ENCODE measurements at places on chromosomes 11 and 22.

- DNase-seq = no peak
These were observed 505 bp downstream of the ZNF214 start for GRCh38 chr11:7019500-7020182.

GRCh38 chr22:20216863-20217499 lies 51.1 kb downstream of the RTN4R start:
- DNase-seq = no peak

DNA sequence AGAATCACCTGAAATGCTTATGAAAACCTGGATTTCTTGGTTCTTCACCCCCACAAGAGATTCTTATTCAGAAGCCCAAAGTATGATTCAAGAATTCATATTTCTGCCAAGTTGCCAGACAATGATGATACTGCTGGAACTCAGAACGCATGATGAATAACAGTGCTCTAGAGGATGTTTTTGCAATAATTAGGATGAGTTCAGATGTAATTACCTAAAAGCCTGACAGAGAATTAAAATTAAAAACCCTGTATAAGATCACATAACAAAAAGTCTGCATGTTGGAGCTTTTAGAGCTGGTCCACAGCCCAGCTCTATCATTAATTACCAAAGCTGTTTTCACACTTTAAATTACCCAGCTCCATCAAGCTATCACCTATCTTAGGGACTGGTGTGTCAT lies 211.8 kb downstream of the LUZP2 start:
- no peak for DNase-seq

- DNase-seq = no peak
These were observed 10.9 kb upstream of the ADSL start for GRCh38 chr22:40335358-40335757.

DNA sequence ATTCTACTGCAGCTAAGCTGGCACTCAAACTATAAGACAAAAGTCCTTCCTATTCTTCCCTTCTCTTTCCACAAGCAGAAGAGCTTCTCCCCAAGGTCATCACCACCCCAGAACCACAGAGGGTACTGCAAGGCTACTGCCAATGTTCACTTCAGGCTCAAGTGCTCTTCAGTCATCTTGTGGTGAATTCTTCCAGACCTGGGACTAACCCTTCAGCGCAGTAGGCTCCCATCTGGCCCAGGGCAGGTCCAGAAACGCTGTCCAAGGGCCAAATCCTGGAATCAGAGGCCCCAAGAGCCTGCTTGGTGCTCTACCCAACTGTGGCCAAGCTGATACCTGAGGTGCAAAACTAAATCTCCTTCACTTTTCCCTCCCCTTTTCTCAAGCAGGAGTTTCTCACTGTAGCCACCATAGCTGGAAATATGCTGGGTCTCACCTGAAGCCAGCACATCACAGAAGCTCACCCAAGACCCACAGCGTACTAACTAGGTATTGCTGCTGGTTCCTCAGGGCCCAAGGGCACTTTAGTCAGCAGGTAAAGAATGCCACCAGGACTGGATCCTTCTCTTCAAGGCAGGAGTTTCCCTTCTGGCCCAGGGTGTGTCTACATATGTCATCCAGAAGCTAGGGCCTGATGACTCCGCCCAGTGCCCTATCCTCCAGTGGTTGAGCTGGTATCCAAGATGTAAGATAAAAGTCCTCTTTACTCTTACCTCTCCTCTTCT lies 27.8 kb downstream of the FCHSD2 start:
- DNase-seq = no peak

- DNase-seq = no peak
These were observed 621.5 kb upstream of the LUZP2 start for GRCh38 chr11:23875176-23875850.
